Stimulated activated CD8-positive, alpha-beta memory T cell treated with anti-CD3 and anti-CD28 coated beads, Interleukin-4, amount 100 ng/mL, for 1 hour (primary cell): ENCODE measurements at places on chromosomes 7 and 10.

GRCh38 chr10:88707429-88708155 is 1.5 kb downstream of the LIPK start:
- DNase-seq = no peak

GRCh38 chr10:6276356-6276755 is 73.6 kb downstream of the PFKFB3 start:
- no peak for DNase-seq

- no peak for DNase-seq
Measured at GRCh38 chr10:23461557-23461956, 22.7 kb downstream of the OTUD1 start.

DNA sequence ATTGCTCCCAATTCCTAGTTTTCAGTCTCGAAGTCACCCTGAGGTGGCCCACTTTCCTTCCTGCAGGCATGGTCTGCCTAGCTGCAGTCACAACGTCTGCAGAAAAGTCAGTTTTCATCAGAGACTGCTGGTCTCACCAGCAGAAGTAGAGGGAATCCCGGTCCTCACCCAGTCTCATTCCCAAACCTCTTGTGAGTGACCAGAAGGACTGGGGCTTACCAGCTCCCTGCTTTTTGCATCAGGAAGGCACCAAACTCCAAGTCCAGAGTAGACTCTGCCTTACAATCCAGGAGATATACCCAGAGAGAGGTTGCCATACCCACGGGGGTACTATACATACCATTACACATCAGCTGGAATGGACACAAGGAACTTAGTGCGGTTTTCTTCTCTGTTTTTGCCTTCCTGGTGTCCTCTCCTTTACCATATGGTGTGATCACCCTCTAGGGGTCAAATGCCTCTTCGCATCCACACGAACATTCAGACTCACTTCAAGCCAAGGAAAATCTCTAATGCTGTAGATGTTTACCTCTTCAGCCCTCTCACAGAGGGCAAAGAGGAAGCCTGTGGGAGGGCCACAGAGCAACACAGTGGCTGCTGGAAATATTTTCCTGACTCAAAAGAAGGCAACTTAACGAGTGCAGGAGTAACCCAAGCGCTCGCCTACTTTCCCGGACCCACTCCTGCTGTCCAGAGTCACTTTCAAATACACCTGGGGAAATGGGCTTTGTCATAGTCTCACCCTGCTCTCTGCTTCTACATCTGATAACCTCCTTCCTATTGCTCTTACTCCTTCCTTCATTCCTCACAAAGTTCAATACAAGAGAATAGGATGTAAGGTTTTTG is 220.9 kb downstream of the C7orf25 start:
- DNase-seq = no peak

- no peak for DNase-seq
Measured at GRCh38 chr7:71826141-71826540, 586.0 kb downstream of the CALN1 start.

- DNase-seq = no peak
Measured at GRCh38 chr10:78597796-78598555, 470.8 kb upstream of the ZMIZ1 start.
